Mucosa of descending colon (tissue), 3 donors: ENCODE measurements at places on chromosomes 3 and 15.

DNA sequence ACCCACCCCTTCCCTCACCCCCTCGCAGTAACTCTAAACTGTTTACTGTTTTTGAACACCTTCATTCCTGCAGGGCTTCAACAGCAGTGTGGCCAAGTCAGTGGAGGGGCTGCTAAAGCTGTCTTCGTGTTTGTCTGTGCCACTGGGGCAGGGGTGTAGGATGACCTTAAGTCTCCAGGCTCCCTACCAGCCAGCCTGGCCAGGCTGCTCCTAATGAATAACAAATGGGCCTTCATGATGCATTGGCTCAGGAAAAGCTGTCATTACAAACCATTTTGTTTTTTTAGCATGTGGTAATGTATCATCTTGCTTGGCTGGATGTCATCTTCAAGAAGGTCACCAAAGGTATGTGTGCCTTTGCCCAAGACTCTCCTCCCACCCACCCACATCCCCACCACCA is 372.2 kb upstream of the WNT5A start:
- DNase-seq, result no peak

GRCh38 chr3:53705774-53706173 is 140.4 kb downstream of the CHDH start:
- no peak for DNase-seq

DNA sequence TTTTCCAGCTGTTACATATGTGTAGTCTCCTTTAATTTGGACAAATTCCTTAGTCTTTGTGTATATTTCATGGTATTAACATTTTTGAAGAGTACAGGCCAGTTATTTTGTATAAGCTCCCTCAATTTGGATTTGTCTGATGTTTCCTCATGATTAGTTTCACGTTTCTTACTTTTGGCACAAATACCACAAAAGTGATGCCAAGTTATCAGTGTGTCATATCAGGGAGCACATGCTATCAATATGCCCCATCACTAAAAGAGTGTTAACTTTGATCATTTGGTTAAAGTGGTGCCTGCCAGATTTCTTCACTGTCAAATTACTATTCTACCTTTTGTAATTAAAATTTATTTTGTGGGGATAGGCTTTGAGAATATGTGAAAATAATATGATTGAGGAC is 14.6 kb downstream of the PCNP start:
- no peak for DNase-seq

DNA sequence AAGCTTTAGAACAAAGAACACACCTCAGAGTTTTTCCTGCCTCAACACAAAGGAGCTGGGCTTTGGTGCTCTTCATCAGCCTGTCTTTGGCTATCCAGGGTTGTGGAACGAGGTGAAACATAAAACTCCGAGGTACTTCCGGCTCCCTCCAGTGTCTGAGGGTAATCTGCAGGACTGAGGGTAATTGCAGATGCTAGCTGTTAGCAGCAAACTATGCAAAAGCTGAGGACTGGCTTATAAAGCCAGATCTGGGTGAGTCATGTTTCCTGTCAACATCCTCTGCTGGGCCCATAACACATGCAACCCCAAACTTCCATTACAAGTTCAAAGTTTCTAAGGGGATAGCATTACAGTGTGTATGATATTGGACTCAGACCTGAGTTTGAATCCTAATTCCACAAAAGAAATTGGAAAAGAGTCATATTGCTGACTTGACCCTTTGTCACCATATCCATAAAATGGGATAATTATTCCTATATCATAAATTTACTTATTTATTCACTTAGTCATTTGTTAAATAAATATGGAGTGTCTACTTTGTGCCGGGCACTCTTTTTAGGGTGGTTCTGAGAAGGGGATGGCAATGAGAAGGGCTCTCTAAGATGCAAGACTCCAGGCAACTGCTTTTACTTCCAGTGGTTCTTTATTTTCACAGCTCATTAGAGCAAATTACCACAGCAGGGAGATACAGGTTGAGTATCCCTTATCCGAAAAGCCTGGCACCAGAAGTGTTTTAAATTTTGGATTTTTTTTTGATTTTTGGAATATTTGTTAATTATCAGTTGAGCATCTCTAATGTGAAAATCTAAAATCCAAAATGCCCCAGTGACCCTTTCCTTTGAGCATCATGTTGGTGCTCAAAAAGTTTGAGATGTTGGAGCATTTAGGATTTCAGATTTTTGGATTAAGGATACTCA is 9.5 kb upstream of the TRIM69 start:
- peak; percentile 76 for DNase-seq

- no peak for DNase-seq
Measured at GRCh38 chr3:169041677-169042171, 621.8 kb downstream of the MECOM start.

- DNase-seq, result no peak
Measured at GRCh38 chr3:171497468-171497867, 37.3 kb upstream of the TNIK start.

GRCh38 chr3:106206146-106206545 is 337.3 kb upstream of the CBLB start:
- peak; percentile 4 for DNase-seq

- DNase-seq, result no peak
Measured at GRCh38 chr15:99620178-99620577, 54.4 kb downstream of the MEF2A start.

DNA sequence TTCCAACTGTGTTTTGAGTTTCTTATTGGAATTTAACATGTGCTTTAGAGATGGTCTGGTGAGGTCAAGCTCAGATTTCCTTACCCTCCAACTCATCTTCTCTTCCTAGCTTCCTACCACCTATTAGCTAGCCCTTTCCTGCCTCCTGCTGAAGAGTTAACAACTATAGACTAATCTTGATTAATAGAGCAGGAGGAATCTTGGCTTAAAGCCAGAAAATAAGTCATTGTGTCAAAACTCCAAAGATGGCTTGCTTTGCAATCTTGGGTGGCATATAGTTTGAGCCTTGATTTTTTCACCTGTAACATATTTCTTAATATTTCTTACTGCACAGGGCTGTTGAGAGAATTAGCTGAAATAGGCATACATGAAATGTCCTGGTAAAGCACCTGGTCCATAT is 27.3 kb downstream of the BCL2L10 start:
- DNase-seq, result no peak

DNA sequence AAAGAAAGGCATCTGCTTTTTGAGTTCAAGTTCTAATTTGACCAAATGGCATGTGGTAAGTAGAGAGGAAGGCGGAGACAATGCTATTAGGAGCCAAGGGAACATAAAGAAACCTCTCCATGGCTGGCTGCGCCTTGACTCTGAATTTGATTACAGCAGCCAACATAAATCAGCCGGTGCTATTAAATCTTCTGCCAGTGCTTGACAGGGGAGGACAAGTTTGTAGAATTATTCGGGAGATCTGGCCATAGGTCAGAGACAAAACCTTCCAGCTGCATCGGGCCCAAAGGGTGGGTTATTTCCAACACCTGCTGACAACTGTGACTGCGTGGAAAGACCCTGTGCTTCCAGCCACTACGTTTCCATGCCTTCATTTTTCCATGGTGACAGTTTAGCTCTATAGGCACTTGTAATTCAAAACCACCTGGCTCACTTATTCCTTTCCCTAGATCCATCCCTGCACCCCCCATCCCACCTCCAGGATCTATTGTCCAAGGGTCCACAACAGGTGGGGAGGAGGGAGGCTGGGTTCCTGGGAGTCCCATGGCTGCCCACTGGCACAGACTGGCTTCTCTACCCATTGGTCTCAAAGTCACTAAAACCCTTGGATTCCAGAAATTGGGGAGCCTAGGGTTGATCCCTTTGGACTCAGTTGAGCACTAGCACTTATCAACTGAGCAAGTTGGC is 15.9 kb downstream of the COLQ start:
- DNase-seq, result no peak

DNA sequence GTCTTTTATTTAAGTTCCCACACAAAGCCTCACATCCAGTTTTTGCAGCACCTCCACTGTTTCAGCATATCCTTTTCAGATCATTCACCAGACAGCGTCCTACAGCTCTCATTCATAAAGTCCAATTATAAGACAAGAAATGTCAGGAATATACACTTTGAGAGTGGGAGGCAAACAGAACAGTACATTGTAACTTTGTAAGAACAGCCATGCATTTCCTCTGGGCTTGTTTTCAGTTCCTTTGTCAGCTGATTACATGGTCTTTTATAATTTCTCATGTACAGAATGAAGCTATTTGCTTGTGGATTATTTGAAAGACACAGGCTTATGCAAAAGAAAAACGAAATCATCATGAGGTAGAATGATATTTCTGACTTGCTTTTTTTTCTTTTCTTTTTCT is 85.7 kb downstream of the SOX2 start:
- DNase-seq, result no peak

DNA sequence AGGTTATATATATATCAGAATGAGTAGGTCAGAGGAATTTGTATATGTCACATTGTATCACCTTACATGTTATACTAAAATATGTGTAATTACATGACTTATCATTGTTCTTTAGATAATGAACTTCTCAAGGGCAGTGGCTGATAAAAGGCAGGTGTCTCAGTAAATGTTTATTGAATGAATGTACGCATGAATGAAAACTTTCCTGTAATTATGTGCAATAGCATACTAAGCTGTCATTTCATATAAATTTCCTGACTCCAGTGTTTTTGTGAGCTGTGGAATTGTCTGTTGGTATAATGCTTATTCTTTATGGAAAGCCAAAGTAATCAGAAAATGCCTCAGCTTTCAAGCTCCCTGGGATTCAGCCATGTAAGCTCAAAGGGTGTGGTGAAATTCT is 4.2 kb downstream of the TBC1D23 start:
- no peak for DNase-seq

DNA sequence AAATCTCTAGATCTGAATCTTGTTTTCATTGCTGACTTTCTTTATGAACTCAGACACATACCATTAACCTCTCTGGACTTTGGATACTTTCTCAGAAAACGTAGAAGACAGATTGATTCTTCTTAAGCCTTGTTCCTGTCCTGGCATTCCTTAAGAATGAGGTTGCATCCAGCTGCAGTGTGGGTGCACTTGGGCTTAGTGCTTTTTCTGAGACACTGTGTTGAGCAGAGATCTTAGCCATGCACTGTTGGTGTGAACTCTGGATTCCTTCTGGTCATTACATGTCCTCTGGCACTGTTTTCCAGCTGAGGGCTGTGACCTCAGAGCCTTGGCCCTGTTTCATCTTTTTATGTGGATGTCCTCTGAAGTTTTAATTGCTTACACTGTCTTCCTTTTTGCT is 428.3 kb downstream of the CNTN4 start:
- no peak for DNase-seq

DNA sequence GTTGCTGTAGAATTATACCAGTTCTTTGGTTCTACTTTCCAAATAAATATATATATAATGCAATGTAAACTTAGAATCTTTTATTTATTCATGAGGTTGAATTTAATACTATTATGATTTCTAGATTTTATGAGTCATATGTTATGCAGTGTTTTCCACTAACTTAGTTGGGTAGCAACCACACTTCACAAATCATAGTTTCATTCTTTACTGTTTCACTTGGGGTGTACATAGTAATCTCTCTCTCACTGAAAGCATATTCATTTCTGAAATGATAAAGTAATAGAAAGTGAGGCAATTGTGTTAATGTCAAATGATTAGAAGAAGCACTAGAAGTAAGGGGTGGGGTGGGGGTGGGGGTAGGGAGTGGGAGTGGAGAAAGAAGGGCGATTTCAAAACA is 52.6 kb downstream of the IQCH start:
- DNase-seq, result no peak

- DNase-seq, result peak; percentile 49
Measured at GRCh38 chr3:98657457-98657856, 64.0 kb upstream of the CPOX start.

DNA sequence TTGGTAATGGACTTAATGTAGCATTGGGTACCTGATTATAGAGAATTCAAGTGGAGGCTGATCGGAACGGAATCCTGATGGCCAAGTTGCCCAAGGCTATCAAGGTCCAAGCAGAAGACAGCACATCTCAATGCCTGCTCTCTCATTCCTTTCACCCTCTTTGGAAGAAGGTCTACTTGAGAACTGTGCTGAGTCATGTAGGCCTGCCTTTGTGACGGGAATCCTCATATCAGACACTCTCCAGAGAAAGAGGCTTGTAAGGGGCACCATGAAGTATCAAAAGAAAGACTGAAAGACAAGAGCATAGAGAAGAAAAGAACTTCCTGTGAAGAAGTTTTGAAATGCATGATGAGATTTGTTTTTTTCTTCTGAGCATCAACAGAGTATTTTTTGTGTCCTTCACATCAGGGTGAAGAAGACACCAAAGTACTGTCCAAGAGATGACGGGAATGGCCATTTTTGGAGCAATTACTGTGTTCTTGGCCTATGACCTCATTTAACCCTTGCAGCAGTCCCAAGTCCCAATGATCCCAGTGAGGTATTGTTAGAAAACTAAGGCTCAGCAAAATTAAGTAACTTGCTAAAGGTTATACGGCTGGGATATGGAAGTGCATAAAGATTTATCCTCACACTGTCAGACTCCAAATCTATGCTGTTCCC is 13.2 kb upstream of the LARP6 start:
- no peak for DNase-seq

GRCh38 chr15:58522865-58523264 is 91.1 kb downstream of the LIPC start:
- DNase-seq, result no peak

- no peak for DNase-seq
Measured at GRCh38 chr15:56919609-56920366, 1.3 kb downstream of the TCF12 start.

- peak; percentile 43 for DNase-seq
Measured at GRCh38 chr3:52119826-52120225, 34.4 kb downstream of the POC1A start.

DNA sequence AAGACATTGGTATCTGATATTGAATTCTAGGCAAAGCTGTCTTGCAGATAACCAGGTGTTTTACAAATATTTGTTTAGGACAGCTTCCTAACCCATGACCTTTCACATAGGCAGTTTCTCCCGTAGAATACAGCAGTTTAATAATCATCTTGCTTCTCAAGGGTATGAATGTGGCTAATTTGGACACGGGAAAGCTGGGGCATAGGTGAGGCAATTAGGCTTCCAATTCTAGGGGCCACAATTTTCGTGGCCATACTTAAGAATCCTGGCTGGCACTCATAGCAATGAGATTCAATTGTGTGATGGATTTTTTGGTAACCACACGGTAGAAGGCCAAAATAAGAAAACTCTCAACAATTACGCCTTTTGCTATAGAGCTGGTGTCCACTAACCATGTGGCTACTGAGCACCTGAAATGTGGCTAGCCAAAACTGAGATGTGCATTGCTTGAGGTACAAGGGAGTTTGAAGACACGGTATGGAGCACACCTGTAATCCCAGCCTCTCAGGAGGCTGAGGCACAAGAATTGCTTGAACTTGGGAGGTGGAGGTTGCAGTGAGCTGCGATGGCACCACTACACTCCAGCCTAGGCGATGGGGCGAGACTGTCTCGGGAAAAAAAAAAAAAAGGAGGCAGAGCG is 34.4 kb downstream of the TFRC start:
- no peak for DNase-seq

- no peak for DNase-seq
Measured at GRCh38 chr3:123105201-123106189, 38.7 kb downstream of the PDIA5 start.

DNA sequence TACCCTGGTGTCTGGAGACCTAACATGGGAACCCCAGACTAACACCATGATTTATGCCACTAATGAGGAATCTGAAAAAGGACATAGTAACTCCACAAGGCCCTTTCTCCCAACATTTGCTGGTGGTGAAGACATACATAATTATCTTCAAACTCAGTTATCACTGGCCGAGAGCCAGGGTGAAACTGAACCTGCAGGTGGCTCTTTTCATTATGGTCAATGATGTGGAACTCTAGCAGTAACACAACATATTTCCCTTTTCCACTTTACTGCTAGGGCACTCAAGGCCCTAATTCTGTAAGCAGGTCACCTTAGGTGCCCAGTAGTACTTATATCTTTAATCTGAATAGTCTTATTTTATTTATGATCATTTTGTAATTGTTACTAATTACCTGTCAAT is 326.4 kb upstream of the SATB1 start:
- DNase-seq, result no peak
